CD4-positive, alpha-beta T cell treated with Interleukin-10 for 1 hour (primary cell): ENCODE measurements at places on chromosomes 5 and 9.

GRCh38 chr5:127205147-127205546 is 85.4 kb upstream of the MEGF10 start:
- DNase-seq, result no peak

- DNase-seq, result no peak
Measured at GRCh38 chr5:23084815-23085214, 231.7 kb upstream of the CDH12 start.

DNA sequence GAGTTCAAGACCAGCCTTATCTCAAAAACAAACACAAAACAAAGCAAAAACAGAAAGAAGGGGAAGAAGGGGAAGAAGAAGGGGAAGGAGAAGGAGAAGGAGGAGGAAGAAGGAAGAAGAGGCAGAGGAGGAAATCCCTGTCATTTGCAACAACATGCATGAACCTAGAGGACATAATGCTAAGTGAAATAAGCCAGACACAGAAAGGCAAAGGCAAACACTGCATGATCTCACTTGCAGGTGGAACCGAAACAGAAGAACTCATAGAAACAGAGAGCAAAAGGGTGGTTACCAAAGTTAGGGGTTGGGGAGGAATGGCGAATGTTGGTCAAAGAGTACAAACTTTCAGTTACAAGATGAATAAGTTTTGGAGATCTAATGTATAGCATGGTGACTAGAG is 135.4 kb downstream of the UGCG start:
- no peak for DNase-seq

GRCh38 chr9:98391406-98391805 is 136.0 kb upstream of the TBC1D2 start:
- no peak for DNase-seq

DNA sequence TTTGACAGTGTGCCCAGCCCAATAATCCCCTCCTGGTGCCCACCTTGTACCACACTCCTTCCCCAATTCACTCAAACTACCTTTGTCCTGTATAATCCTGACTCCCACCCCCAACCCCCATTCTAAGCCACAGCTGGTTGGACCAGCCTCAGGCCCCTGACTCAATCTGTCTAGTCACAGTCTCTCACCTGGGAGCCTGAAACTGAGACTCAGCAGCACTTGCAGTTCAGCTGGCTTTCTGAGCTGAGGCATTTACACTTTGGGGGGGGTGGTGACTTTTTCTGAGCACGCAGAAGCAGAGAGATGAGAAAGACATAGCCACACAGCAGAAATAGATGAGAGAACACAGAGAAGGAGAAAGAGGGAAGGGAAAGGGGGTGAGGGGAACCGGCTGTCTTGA is 247.3 kb downstream of the MAN2A1 start:
- DNase-seq, result no peak
